ENCODE measurements at places on chromosomes 2 and 18.

DNA sequence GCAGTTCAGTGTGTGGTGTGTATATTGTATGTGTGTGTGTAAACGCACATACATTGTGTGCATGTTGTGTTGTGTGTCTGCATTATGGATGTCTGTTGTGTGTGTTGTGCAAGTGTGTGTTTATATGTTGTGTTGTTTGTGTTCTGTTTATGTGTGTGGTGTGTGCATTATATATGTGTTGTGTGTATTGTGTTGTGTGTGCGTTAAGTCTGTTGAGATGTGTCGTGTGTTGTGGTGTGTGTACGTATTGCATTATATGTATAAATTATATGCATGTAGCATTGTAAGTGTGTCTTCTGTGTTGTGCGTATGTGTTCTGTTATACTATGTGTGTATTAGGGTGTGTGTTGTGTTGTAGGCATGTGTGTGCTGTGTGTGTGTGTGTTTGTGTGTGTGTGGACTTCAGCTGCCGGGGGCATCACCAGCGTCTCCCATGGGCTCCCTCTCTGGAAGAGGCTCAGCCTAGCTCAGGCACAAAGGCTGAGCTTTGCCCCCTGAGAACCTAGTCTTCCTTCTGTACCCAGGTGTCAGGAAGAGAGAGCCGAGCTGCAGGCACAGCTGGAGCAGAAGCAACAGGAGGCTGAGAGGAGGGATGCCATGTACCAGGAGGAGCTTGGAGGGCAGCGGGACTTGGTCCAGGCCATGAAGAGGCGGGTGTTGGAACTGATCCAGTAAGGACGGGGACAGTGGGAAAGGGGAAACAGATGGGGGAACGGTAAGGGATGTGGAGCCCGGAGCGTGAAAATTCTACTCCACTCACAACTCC, 13.7 kb downstream of the RUFY4 start:
- H3K27me3 ChIP-seq: no peaks in the 10 kb centered on the region
- DNase-seq: no peak
- H3K27ac ChIP-seq: no peak overlapping the region
- H3K4me1 ChIP-seq: no peaks in the 10 kb centered on the region
- no peak overlapping the region for H3K4me3 ChIP-seq

DNA sequence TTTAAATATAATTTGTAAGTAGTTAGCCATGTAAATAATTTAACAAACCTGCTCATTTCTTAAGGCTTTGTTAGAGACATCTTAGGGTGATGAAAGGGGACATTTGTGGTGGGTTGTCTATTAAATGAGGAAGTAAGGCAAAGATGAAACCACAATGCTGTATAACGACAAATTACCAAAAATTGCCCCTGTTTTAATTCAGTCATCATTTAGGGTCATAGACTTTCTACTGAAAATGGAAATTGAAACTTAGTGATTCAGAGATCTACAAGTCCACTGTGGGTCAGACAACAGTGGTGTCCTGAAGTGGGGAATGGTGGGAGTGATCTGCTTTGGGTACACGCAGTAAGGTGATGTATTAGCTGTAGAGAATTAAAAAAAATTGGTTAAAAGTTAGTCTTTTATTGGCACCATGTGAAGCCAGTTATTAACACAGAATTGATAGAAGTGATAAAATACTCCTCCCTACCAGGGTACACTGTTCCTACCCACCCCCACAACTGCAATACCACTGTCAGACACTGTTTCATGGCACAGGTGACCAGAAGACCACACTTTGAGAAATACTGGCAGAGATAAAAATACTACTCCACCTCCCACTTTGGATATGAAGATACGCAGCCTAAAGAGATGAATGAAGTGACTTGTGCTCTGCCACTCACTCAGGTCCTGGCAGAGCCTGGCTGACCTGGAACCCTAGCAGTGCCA, 13.4 kb downstream of the CERS6 start:
- no peak overlapping the region for H3K4me3 ChIP-seq
- no peaks in the 10 kb centered on the region for H3K36me3 ChIP-seq
- H3K4me1 ChIP-seq: no peaks in the 10 kb centered on the region

GRCh38 chr2:195009202-195009601, 647.8 kb upstream of the SLC39A10 start:
- no peak overlapping the region for H3K27ac ChIP-seq
- no peaks in the 10 kb centered on the region for H3K4me1 ChIP-seq

GRCh38 chr2:102592601-102593000, 26.8 kb upstream of the SLC9A2 start:
- H3K4me3 ChIP-seq: no peak overlapping the region
- H3K4me1 ChIP-seq: no peaks in the 10 kb centered on the region
- no peaks in the 10 kb centered on the region for H3K27me3 ChIP-seq
- DNase-seq: no peak

GRCh38 chr2:165905854-165906253, 47.7 kb downstream of the TTC21B start:
- H3K27ac ChIP-seq: no peak overlapping the region
- no peaks in the 10 kb centered on the region for H3K27me3 ChIP-seq
- H3K4me1 ChIP-seq: peaks cover 2% of the 10 kb centered on the region
- peaks cover 1% of the 10 kb centered on the region for H3K36me3 ChIP-seq

DNA sequence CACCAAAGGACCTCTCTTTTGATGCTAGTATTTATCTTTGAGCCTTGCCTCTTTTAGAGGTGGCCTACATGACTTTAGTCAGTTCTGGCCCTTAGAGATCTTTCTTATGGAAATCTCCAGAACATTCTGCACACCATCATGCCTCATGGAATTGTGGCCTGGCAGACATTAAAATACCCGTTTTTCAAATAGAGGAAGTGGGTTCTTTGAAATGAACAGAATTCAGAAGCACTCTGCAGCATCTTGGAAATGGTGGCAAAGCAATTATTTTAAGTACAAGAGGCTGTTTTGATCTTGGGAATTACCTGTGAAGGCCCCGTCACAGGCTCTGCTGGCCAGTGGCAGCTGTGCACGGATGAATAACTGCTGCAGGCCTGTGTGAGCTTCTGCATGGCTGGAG, 40.7 kb upstream of the APCDD1 start:
- no peaks in the 10 kb centered on the region for H3K4me1 ChIP-seq
- H3K36me3 ChIP-seq: no peaks in the 10 kb centered on the region
- no peak for DNase-seq
- H3K4me3 ChIP-seq: no peak overlapping the region
- H3K27ac ChIP-seq: no peak overlapping the region

GRCh38 chr18:35525795-35526494, 28.2 kb upstream of the INO80C start:
- no peaks in the 10 kb centered on the region for H3K36me3 ChIP-seq
- H3K27me3 ChIP-seq: no peaks in the 10 kb centered on the region
- H3K4me3 ChIP-seq: no peak overlapping the region
- no peak overlapping the region for H3K27ac ChIP-seq
- DNase-seq: peak; percentile 59
